ENCODE measurements at places on chromosomes 6 and 20.

- no peak for DNase-seq
Measured at GRCh38 chr6:102679865-102680264, 1286.4 kb downstream of the GRIK2 start.

GRCh38 chr20:45919542-45920399 lies 7.8 kb upstream of the PLTP start:
- DNase-seq = peak; percentile 77

- DNase-seq = no peak
Measured at GRCh38 chr6:85049282-85049681, 284.9 kb upstream of the TBX18 start.

GRCh38 chr6:35955071-35955470 lies 34.2 kb upstream of the SRPK1 start:
- no peak for DNase-seq

- DNase-seq = peak; percentile 86
Measured at GRCh38 chr20:33947709-33948295, 45.9 kb upstream of the RALY start.

- no peak for DNase-seq
Measured at GRCh38 chr6:41785689-41786450, 1.6 kb upstream of the TOMM6 start.

GRCh38 chr6:106886081-106886843 lies 88.3 kb downstream of the CD24 start:
- DNase-seq = no peak

DNA sequence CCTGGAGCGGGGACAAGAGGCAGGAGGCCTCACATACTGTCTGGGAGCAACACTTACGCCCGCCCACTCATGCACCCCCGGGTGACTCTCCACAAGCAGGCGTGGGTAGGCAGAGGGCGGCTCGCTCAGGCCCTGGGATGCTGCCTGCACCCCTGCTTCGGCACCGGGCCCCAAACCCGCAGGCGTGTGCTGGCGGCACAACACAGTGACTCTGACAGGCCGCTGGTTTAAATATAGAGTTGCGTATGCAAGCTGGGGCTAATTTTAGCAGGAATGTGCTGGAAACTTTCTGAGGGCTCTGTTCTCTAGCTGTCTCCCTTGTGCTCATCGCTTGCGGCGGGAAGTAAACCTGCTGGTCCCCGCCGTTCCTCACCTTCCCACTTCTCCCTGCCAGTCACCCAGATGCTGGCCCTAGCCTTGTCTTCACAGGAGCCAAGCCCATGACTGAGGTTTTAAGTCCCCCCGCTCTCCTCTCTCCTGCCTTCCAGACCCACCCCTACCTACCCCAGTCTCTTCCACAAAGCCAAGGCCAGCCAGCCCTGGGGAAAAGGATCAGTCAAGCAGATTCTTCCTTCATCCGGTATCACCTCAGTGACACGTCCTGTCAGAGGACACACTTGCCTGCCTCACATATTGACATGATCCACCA lies 94.5 kb upstream of the FOXP4 start:
- DNase-seq = no peak

DNA sequence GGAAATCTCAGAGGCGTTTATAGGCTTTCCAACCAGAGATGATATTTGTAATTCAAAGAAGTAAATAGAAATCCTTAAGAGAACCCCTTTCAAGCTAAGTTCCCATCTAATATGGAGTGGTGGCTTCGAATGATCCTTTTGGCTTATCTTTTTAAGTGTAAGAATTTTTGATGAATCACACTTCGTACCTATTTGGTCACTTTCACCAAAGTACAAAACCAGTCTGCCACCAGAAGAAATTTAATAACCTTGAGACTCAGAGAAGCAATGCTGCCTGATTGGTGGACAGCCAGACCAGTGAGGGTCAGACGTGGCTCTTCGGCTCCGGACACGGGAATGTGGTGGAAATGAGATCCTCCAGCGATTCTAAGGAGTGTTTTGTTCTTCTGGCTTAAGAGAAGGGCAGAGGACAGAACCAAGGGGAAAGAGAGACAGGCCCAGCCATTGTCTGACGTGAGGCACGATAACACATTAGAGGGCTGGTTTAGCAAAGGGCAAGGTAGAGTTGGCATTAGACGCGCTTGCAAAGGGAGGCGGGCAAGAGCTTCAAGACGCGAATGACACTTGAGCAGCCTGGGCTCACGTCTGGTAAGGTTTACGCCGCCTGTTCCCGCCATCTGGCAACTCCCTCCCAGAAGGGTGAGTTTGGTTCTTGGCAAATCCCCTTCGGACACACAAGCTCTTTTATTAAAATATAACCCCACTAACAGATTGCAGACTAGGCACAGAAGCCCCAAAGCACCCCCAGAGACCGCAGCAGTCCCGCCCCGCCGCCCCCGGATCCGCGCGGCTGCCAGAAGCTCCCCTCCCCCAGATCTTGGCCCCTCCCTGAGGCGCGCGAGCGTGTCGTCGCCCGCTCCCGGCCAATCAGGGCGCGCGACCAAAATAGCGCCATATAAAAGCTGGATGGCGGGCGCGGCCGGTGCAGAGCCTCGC lies 50.0 kb upstream of the EZR start:
- peak; percentile 62 for DNase-seq

DNA sequence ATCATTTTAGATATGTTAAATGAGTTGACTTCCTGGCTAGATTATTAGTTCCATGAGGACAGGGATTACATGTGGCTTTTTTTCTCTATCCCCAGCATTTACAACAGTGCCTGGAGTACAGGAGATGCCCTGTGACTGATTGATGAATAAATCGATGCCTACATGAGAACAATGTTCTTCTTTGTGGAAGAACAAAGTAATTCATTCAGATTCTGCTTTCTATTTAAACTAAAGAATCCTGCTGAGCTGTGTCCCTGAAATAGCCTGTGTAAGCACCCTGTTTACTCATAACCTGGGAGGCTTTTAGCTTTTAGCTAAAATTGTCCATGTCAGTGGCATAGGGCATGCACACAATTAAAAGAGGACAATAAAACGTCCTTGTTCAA lies 125.1 kb upstream of the BTBD3 start:
- no peak for DNase-seq

DNA sequence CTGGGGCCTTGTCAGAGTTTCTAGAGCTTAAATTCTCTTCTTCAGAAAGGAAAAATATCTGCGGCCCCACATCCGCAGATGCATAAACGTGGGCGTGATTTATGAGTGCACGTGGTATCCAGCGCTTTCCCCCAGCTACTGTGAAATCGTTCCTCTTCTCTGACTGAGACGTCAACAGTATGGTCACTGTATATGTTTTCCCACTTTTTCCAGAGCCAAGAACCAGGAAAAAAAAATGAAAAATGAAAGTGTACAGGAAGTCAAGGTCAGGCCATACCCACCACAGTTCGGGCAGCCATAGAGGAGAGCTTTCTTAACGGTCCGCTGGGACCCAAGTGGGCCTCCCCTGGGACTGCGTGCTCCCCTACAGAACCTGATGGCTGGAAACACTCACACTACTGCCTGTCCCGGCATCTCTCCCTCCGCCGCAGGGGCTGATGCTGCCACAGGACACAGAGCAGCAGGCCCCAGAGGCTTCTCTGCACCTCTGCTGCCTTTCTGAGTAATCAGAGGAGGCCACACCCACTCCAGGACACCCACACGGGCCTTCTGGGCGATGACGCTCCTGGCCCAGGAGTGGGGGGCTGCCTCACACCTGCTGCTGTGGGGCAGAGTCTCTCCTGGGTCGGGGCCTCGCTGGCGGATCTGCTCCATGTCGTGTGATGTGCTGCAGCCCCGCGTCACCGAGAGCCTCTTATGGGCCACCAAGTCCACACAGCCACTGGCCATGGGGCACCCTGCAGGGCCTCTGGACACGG lies 16.4 kb upstream of the STX16 start:
- DNase-seq = peak; percentile 65

DNA sequence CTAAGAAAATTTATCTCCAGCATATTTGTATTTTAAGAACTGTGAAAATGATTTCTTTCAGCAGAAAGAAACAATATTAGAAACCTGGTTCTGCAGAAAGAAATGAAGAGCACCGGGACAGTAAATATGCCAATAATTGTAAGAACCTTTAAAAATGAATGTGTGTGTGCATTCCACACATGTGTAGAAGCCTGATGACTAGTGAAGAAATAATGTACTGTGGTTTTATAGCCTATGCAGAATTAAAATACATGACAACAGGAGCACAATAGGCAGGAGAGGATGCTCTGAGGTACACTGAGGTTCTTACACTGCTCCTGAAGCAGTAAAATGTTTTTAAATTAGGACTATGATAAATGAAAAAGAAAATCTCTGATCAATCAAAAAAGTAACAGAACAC lies 48.9 kb downstream of the SNX14 start:
- no peak for DNase-seq

DNA sequence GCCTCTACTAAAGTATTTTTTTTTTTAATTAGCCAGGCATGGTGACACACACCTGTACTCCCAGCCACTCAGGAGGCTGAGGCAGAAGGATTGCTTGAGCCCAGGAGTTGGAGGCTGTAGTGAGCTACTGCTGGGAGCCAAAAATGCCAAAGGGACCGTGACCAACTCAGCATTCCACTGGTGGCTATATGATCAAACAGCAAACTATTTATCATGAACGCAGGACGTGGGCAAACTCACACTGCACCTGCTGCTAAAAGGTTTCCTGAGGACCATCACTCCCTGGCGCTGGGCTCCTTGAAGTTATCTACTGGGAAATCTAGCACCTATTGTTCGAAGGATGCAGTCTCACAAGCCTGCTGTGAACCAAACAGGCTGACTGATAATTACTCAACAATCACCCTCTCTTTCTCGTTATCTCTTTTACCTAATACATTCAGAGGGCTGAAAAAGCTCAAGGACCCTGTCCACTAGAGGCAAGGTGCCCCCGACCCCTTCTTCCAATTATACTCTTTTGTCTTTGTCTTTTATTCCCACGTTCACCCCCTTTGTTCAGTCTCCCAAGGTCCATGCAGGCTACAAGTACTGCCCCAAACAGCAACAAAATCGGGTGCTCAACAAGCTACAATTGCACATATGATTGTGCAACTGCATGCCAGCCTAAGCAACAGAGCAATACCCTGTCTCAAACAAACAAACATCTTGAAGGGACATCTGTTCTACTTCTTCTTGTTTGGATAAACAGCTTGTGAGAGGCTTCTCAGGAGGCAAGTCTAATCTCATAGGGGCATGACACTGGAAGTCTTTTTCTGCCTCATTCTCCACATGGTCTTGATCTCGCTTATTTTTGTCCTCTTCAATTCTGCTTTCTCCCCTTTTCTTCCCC lies 47.7 kb upstream of the PLN start:
- DNase-seq = no peak

DNA sequence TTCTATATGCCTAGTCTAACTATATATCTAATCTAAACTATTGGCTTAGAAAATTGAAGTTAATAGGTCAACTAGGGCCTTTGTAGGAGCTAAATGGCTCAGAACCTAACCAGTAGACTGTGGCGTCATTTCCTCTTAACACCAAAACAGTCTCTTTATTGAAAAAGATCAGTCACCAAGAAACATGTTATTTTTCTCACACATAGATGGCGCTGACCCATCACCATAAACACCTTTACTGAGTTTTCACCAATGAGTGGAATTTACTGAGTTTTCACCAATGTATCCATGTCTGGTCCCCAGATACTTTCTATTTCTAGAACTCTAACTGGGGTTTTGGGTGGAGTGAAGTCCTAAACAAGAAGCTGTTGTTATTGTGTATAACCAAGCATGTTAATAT lies 636.0 kb downstream of the BCKDHB start:
- DNase-seq = peak; percentile 52

GRCh38 chr20:23456409-23456808 lies 3.7 kb upstream of the CST11 start:
- DNase-seq = peak; percentile 20

GRCh38 chr6:155530219-155530834 lies 74.7 kb upstream of the NOX3 start:
- peak; percentile 36 for DNase-seq

- DNase-seq = no peak
Measured at GRCh38 chr6:165854061-165854862, 191.2 kb upstream of the PDE10A start.

DNA sequence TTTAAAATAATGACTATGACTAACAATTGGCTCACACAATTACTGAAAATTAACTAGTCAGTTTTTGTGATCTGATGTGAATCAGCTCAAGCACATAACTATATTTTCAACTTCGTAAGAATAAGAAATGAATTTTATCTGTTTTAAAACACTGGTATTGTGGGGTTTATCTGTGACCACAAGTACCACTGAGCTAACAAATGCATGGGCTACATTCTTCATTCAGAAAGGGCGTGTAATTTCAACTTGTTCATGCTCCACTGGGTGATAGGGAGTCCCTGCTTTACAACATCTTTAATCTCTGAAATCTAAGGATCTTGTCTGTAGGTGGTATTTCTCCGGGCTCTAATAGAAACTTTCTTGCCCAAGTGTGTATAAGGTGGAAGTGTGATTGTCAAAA lies 1311.5 kb upstream of the GJE1 start:
- peak; percentile 11 for DNase-seq

DNA sequence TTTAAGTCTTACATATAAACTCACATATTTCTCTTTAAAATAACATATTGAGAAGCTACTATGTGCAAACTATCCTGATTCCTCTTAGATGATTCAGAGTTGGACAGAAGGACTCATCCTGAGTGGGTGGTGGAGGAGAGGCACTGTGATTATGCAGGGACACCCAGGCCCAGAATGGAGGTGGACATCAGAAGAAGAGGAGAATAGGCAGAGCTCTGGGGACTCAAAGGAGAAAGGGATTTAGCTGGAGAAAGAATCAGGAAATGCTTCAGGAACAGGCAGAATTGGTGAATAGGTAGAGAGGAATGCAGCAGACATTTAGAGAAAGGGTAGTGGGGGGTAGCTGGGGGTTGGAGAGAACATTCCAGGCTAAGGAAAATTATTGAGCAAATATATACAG lies 17.4 kb downstream of the RCAN2 start:
- DNase-seq = no peak

DNA sequence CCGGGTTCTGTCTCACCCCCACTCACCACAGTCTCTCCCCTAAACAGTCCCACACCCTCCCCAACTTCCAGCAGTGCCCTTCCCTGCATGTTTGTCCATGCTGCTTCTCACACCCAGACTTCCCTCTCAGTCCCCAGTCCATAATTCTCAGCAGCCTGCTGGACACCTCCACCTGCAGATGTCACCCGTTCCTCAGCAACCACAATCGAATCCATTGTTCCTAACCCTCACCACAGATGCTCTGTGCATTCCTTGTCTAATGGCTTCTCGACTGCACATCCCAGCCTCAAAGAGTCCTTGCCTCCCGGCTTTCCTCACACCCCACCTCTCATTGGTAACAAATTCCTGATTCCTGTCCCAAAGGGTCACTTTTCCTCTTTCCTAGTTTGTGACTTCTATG lies 55.6 kb downstream of the GOPC start:
- DNase-seq = no peak

DNA sequence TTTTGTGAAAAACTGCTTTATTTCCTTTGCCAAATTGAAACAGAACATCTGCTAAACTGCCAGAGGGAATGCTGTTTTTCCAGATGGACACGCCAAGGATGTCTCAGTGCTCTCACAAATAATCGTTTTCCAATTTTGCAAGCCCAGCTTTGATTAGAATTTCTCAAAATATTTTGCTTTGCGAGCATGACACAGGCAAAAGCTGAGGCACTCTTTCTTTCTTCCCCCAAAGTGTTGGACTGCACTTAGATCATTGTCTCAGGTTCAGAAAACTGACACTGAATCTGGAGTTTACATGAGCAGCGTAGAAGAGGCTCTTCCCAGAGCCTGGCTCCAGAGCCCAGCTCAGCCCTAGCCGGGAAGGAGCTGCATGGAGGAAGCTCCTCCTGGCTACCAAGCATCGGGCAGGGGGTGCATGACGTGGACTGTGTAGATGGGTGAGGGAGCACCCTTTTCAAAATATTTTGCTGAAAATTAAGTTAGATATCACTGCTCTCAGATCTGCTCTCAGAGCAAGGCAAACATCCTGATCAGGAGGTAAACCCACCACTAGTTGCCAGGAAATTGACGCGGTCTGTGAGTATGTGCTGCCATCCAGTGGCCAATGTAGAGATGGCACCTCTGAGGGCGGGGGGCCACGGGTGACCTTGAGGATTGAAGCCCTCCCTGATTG lies 107.5 kb downstream of the SLC22A3 start:
- DNase-seq = peak; percentile 86

Measured in SJCRH30 (cell line).